DMS153 (cell line): ENCODE measurements at places on chromosomes 2 and 18.

DNA sequence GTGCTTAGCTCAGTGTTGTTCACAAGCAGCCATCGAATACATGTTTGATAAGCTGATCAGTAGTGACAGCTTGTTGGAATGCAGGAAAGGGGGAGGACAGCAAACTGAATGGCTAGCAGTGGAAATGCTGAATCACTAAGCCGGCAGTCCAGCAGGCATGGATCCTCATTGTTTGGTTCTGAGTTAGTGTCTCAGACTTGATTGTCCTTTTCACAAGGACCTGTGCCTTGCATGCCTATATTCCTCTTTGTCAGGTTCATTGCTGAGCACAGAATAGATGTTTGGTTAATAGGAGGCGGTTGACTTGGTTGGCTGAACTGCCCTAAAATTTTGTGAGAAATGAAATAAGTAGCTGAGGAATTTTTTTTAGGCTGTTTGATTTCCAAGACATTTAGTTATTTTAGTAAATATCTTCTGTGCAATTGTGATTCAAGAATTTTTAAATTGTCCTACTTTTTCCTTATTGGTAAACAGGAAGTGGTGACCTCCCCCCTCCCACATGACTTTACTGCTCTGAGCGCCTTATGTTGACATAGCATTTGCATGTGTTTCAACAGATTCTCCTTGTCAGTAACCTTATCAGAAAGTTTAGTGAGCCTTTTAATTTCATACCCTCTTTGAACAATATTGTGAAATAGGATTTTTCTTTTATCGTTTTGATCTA lies 21.4 kb upstream of the STON1 start:
- peak; percentile 30 for DNase-seq

GRCh38 chr2:99810225-99810624 lies 320.4 kb upstream of the REV1 start:
- DNase-seq, result peak; percentile 25

DNA sequence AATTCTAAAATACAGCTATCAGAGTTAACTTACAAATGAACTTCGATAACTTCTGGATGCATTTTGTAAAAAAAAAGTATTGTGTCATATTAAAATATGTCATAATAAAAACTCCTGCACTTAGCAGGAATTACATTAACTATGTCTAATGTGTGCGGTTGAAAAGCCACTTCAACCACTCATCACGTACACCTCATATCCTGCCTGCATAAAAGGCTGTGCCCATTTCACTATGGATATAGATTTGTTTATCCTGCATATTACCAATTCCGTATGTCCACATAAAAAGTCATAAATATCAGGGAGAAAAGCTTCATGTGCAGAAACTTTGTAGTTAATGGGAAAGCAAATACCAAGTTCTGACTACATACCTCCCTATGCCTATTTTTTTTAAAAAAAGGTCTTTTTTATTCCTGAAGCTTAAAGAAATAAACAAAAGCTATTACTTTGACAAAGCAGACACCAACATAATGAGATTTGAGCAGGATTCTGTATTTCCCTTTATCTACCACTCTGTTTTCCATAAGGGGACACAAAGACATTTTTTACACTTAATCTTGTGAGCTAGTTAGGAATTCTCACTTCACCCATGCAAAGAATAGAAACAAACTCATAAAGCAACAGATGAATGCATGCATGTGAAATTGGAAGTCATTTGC lies 96.1 kb downstream of the PPP1R1C start:
- peak; percentile 27 for DNase-seq

DNA sequence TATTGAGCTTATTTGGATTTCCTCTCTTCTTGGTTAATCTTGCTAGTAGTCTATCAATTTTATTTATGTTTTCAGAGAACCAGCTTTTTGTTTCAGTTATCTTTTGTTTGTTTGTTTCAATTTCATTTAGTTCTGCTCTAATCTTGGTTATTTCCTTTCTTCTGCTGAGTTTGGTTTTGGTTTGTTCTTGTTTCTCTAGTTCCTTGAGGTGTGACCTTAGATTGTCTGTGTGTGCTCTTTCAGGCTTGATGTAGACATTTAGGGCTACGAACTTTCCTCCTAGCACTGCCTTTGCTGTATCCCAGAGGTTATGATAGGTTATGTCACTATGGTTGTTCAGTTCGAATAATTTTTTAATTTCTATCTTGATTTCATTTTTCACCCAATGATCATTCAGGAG lies 141.6 kb downstream of the ZNF236 start:
- DNase-seq, result no peak

- DNase-seq, result peak; percentile 97
Measured at GRCh38 chr18:45774065-45774521, 50.1 kb downstream of the SLC14A1 start.
